ENCODE measurements at places on chromosomes 5 and 9.

GRCh38 chr5:67257500-67257899 lies 60.9 kb upstream of the CD180 start:
- DNase-seq, result no peak

DNA sequence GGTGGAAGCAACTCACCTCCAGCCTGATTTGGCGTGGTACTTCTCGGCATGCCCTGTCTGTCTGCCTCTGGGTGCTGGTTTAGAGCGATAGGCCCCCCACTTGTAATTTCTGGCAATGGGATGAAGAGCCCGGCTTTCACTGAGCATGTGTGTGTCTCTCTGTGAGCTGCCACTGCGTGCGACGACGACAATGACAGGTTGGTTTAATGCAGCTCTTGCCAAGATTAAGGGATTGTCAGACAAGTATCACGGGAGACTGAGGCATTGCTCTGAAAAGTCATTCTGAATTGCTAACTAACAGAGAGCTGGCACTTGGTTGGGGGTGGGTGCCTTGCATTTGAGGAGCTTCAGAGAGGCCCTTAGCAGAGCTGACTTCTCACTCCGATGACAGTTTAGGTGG lies 348.8 kb upstream of the CLINT1 start:
- no peak for DNase-seq

DNA sequence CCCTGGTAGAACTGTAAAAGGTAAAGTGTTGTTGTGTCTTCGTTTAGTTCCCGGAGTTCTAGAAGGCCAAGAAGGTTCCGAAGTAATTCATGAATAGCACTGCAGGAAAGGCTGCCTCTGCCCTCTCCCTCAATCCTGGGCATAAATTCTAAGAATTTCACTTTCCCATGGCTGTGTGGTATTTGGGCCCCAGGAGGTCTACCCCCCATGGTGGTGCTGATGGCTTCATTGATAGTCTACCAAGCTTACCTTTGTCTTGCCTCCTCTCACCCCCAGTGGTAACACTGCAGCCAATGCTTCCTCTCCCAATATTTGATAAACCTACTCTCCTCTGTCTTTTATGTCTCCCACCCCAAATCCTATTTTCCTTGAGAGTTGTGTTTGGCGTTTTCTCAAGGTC lies 39.5 kb downstream of the ADAMTS16 start:
- DNase-seq, result no peak

GRCh38 chr9:114388764-114389375 lies 1.1 kb upstream of the AKNA start:
- DNase-seq, result no peak

- peak; percentile 89 for DNase-seq
These were observed 116.7 kb downstream of the WDR70 start for GRCh38 chr5:37495668-37496347.

GRCh38 chr9:75712700-75713099 lies 177.8 kb upstream of the PCSK5 start:
- DNase-seq, result no peak

GRCh38 chr5:127517110-127517479 lies 345 bp upstream of the PRRC1 start:
- no peak for DNase-seq

DNA sequence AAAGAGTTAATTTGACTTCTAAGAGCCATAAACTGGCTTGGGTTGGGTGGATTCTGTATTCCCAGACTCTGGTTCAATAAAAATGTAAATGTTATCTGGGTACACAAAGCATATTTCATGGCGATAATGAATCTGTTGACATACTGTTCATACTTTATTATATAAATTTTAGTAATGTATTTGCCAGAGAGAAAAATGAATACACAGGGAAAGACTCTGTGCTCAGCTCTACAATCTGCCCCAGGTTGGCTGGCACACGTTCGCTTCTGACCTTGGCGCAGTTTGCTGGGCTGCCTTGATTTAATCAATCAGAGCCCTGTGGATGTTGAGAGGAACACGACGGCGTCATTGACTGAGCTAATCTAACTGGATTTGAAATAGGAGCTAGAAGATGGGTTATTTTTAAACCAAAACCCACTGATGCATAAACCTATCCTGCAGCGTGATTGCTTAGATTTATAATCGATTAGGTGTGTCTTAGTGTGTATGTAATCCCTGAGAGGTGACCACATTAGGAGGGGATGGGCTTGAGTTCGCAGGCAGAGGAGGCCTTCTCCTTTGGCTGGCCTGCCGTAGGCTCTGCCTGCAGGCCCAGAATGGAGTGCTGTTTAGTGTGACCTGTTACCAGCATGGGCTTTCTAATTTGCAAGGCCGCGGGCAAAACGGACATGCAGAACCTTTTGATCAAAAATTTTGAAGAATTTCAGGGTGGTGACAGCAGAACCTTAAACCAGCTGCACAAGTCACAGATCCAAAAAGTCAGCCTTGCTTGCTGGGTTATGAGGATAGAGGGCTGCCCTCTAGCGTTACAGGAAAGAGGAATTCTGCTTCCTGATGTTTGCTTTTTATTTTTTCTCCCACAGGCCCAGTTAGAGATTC lies 3.9 kb upstream of the ADCY2 start:
- DNase-seq, result peak; percentile 44

DNA sequence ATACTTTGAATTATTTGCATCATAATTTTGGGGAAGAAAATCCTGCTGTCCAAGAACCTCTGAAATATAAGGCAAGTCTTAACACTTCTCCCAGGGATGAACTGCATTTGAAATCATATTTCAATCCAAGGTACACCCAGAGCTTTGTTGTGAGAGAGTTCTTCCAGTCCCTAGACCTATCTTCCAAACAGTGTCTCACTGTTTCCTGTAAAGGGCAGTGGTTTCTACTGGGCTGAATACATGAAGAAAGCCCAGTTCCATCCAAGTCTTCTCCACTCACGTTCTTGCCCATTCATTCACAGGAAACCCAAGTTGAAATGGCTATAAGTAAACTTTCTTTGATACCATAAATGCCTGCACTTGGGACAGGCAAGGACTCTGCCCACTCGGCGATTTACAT lies 108.3 kb upstream of the LHFPL2 start:
- DNase-seq, result no peak

GRCh38 chr5:54874337-54875021 lies 110.9 kb downstream of the ESM1 start:
- DNase-seq, result peak; percentile 33

DNA sequence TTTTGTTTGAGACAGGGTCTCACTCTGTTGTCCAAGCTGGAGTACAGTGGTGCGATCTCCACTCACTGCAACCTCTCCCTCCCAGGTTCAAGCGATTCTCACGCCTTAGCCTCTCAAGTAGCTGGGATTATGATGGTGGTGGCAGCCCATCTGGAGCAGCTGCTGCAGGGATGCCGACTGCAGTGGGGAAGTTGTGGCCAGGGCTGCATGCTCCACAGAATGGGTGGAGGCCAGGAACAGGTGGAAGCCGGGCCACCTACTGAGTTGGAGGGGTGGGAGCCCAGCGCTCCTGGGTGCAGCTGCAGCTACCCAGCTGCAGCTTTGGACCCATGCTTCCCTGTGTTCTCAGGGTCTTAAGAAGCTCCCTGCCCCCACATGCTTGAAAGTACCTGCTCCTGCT lies 99.7 kb downstream of the SCAI start:
- DNase-seq, result no peak

GRCh38 chr5:133323494-133324457 lies 272.0 kb downstream of the HSPA4 start:
- no peak for DNase-seq

DNA sequence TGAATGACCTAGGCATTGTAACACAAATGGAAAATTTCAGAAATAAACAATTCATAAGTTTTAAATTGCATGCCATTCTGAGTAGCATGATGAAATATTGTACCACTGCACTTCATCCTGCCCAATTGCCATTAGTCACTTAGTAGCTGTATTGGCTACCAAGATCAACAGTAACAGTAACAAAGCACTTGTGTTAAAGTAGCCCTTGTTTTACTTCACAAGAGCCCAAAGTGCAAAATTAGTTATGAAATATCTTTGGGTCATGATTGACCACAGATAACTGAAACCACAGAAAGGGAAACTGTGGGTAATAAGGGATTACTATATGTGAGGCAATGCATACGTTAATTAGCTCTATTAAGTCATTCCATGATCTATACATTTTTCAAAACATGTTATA lies 33.3 kb upstream of the RORB start:
- no peak for DNase-seq

GRCh38 chr5:147046281-147046680 lies 167.7 kb upstream of the PPP2R2B start:
- DNase-seq, result no peak

DNA sequence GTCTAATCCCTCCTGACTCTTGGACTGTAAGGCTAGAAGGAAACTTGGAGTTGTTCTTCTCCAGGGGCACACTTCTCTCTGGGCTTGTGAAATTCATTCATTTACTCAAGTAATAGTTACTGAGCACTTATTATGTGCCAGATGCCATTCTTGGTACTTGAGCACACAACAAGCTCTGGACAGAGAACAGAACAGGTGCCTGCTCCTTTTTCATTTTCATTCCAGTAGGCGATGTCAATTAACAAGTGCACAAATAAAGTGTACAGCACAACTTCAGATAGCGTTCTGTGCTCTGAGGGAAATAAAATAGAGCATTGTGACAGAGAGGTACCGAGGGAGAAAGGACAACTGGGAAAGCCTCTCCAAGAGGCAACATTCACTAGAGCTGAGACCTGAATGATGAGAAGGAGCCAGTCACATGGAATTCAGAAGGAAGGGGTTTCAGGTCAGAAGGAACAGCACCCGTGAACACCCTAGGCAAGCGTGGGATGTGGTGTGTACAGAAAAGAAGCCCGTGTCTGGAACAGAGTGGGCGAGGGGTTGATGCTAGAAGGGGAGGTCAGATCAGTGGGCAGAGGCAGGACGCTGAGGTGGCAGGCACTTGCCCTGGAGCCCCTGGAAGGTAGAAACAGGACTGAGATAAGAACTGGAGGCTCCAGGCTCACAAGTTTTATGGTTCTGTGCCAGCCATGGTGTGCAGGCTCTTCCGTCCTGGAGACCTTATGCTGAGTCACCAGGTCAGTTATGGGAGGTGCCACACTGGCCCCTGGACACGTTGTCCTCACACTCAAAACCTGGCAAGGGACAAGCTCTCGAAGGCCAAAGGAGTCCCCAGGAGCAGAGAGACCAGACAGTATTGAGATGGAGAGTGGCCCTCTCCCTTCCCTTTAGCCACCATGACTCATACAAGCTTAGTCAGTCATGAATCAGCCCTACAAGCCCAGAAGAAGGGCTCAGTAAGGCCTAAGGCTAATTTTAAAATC lies 7.2 kb upstream of the ABLIM3 start:
- DNase-seq, result peak; percentile 95

- DNase-seq, result no peak
These were observed 125.5 kb downstream of the MTX3 start for GRCh38 chr5:79865579-79865978.

- DNase-seq, result no peak
These were observed 346.0 kb upstream of the PANK3 start for GRCh38 chr5:168925160-168925559.

DNA sequence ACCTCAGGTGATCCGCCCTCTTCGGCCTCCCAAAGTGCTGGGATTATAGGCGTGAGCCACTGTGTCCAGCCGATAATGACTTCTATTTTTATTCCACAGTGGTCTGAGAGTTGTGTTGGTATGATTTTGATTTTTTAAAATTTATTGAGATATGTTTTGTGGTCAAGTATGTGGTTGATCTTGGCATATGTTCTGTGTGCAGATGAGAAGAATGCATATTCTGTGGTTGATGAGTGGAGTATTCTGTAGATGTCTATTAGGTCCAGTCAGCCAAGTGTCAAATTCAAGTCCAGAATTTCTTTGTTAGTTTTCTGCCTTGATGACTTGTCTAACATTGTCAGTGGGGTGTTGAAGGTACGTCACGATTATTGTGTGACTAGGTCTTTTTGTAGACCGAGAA lies 338.2 kb upstream of the TARS1 start:
- DNase-seq, result peak; percentile 45

- DNase-seq, result no peak
These were observed 70.5 kb upstream of the ZNF618 start for GRCh38 chr9:113805486-113806132.

DNA sequence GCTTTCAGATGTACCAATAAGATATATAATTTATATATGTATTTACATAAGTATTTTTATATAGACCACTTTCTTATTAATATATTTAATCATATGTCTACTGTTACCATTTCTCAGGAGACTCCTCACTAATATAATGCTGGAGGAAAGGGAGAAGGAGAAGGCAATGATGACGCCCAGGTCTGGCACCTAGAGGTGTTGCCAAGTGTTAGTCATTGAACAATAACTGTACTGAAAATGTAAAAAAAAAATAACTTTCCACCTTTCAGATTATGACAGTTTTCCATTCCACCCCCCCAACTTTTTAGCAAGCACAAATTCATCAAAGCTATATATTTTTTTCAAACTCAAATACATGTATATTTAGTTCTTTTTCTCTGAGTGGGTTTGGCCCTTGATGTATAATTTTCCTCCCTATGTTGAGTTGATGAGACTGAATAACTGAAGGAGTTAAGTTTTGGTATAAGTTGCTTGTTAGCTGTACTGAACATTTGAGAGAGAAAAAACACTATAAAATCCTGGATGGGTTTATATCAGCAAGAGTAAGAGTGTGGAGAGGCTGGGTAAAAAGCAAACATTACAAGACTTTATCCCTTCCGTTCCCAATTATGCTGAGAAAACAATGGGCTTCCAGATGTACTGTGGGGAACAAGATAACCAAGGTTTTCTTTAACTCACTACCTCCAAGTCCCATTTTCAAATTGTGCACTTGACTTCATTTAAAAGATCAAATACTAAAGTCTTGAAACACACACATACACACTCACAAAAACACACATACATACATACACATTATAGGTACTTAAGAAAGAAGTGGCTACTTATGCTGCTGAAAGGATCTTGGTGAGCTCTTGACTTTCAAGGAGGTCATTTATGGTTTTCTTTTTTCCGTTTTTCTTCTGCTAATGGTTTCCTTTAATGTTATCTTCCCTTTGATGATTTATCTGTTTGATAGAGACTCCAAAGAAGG lies 142.8 kb upstream of the IFNE start:
- no peak for DNase-seq

DNA sequence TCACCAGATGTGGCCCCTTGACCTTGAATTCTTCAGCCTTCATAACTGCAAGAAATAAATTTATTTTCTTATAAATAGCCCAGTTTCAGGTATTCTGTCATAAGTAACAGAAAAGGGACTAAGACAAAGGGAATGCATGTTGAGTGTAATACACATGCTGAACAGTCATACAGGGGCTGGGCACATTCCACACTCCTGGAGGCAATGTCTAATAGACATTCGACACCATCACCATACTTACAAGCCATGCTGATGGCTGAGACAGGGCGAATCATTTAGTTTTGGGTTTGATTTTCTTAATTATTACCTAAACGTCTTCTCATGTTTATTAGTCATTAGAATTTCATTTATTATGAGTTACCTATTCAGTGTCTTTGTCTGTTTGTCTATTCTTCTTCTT lies 68.5 kb downstream of the TENT4A start:
- peak; percentile 24 for DNase-seq
